ENCODE measurements at places on chromosomes 16 and 17. TPM values are rescaled to one million over a fixed set of nuclear protein-coding genes. Genes with fewer than 3 reads are reported as not detected.

The GAST gene
- total RNA-seq = not detected

The CCL5 gene
- total RNA-seq = not detected

The C1QTNF8 gene
- total RNA-seq = not detected

The BRICD5 gene
- total RNA-seq = 2.9 TPM

The ACSM2A gene
- not detected for total RNA-seq

The IGF2BP1 gene
- 0.09 TPM for total RNA-seq

DNA sequence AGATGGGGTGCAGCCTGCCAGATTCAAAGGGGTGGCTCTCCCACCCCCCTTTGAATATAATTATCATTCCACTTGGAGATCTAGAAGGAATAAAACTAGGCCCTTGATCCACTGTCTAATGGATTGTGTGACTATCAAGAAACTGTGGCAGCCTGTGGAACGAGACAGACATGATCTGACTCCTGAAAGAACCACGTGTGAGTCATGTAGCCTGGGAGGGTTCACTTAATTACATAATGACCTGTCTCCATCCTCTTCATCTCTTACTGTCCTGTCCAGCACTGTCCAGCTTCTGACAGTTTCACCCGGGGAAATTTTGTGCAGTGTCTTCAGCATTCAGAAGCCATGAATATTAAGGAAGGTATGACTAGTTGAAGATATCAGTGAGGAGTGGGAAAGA, 43.3 kb upstream of the CDH13 start:
- no peak for DNase-seq

GRCh38 chr16:81532491-81533174, 88.0 kb downstream of the CMIP start:
- DNase-seq = no peak

DNA sequence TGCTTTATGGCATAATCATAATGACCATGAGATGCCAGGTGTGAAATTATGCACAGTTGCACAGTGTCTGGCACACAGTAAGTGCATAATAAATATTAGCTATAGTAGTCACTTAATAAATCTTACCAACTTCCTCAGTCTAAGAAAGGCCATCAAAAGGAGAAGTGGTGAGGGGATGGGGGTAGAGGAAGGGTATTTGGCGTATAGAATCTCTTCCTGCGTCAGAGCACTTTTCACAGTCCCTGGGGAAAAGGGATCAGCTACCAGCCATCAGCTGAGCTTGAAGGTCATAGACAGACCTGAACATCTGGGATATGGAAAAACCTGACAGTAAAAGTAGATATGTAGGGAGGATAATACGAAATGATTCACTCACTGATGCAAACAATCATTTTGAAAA, 5.8 kb downstream of the CRHR1 start:
- no peak for DNase-seq

GRCh38 chr16:782258-782657, 5.9 kb downstream of the RPUSD1 start:
- no peak for DNase-seq

- no peak for DNase-seq
Measured at GRCh38 chr17:58339755-58340404, 11.3 kb upstream of the TSPOAP1 start.

- no peak for DNase-seq
Measured at GRCh38 chr17:36870720-36870999, 66.6 kb upstream of the LHX1 start.

- DNase-seq = no peak
Measured at GRCh38 chr17:588519-588918, 126.1 kb downstream of the VPS53 start.

DNA sequence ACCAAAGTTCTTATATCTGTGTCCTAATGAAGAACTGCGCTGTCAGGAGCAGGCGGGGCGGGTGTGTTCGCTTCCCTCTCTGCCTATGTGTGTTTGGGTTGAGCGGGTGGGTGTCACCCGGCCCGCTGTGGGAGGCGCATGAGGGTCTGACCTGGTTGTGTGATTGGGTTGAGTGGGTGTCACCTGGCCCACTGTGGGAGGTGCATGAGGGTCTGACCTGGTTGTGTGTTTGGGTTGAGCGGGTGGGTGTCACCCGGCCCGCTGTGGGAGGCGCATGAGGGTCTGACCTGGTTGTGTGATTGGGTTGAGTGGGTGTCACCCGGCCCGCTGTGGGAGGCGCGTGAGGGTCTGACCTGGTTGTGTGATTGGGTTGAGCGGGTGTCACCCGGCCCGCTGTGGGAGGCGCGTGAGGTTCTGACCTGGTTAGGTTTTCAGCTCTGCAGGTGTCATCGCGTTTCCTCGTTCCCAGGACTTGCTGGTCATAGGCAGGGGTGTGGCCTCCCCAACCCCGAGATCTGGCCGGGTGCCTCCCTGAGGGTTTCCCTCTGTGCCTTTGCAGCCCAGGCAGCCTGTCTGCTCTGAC, 69.6 kb upstream of the ZNF750 start:
- no peak for DNase-seq
